Lower lobe of right lung (tissue), 2 donors: ENCODE measurements at places on chromosomes 13 and 19. TPM values are rescaled to one million over a fixed set of nuclear protein-coding genes. Genes with fewer than 3 reads are reported as not detected.

The NFIX gene
- total RNA-seq, result 146 TPM

The HIPK4 gene
- 0.21 TPM for total RNA-seq

The JAK3 gene
- 15.9 TPM for total RNA-seq

The GFY gene
- not detected for total RNA-seq

The ICAM4 gene
- total RNA-seq, result 10.0 TPM

DNA sequence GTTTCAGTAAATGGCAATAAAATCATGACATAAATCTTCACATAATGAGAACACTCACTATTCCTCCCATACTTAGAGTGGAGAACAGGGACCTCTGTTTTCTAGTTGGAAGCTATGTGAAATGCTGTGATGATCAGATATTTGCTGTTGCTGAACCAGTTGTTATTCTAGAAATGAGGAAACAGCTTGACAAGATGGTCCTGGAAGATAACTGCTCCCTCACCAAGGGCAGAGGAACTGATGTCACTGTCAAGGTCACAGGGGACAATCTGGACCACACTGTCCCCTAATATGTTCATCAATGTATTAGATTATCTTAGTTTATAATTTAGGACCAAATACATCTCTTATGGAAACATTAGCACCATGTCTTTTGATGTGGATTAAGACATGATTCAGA lies 1173.3 kb downstream of the PCDH17 start:
- no peaks in the 10 kb centered on the region for H3K27me3 ChIP-seq
- no peaks in the 10 kb centered on the region for H3K4me1 ChIP-seq
- no peak for DNase-seq
- no peaks in the 10 kb centered on the region for H3K36me3 ChIP-seq
- H3K27ac ChIP-seq, result no peak overlapping the region

DNA sequence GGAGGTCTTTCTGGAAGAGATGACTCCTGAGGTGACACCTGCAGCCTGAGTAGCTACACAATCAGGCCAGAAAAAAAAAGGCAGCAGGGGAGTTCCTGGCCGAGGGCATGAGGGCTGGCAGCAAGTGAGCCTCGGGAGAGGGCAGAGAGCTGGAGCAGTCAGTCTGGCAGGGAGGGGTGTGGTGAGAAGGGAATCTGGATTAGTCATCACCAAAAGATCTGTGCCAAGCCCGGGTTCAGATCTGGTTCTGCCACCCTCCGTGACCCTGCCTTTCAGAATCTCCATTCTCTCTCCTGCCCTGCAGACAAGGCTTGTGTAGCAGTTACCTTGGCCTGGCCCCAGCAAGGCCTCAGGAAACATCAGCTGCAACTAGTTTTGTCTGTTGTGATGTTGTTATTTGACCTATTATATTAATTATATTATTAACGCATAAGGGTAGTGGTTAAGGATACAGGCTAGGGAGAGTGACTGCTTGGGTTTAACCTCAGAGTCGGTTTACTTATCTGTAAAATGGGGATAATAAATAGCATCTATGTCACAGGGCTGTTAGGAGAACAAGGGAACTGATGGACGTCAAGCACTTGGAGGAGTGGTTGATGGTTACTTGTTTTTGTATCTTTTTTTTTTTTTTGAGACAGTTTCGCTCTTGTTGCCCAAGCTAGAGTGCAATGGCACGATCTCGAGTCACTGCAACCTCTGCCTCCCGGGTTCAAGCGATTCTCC lies 2.7 kb upstream of the CAPNS1 start:
- H3K36me3 ChIP-seq, result peaks cover 8% of the 10 kb centered on the region
- no peaks in the 10 kb centered on the region for H3K27me3 ChIP-seq
- peaks cover 38% of the 10 kb centered on the region for H3K4me1 ChIP-seq
- H3K4me3 ChIP-seq, result no peak overlapping the region
- peak; percentile 72 for DNase-seq

DNA sequence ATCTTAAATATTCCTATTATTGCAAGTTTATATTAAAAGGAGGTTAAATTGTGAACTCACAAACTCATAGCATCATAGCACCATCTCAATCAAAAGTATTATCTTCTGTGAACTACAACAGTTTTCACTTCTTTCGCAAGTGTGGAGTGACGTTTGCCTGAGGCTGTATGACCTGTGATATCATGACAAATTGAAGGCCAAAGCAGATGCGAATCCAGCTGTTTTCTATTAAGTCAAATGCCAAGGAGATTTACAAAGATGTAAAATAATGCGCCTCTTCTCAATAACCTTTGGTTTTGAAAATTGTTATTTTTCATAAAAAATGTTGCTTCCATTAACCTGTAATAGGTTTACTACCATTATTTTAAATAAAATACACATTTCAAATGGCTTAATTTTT lies 7.6 kb upstream of the PEG3 start:
- no peak overlapping the region for H3K27ac ChIP-seq
- H3K4me1 ChIP-seq, result no peaks in the 10 kb centered on the region
- H3K4me3 ChIP-seq, result no peak overlapping the region
- DNase-seq, result no peak

GRCh38 chr19:23145617-23146415 lies 29.0 kb downstream of the ZNF730 start:
- H3K27me3 ChIP-seq, result no peaks in the 10 kb centered on the region
- no peaks in the 10 kb centered on the region for H3K36me3 ChIP-seq
- H3K4me1 ChIP-seq, result no peaks in the 10 kb centered on the region
- DNase-seq, result no peak
- H3K27ac ChIP-seq, result no peak overlapping the region
- no peak overlapping the region for H3K4me3 ChIP-seq

GRCh38 chr13:112238436-112238995 lies 137.6 kb upstream of the SPACA7 start:
- peaks cover 7% of the 10 kb centered on the region for H3K27me3 ChIP-seq
- no peaks in the 10 kb centered on the region for H3K36me3 ChIP-seq
- H3K4me1 ChIP-seq, result no peaks in the 10 kb centered on the region
- H3K4me3 ChIP-seq, result no peak overlapping the region
- DNase-seq, result no peak

DNA sequence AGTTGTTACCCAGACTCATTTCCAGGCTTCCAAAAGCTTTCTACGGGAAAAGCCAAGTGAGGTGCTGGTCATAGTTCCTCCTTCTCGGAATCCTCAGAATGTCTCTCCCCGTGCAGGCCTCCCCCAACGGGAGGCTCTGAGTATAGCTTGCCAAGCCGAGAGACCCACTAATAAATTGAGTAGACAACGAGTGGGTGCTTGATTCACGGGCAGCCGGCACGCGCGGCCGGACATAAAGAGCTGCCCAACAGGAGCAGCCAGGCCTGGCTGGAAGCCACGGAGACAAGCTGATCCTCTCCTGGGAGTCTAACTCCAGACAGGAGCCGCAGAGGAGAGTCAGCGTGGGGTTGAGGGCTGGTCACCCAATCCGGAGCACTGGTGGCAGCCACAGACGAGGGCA lies 43.4 kb upstream of the MEDAG start:
- H3K4me1 ChIP-seq, result peaks cover 20% of the 10 kb centered on the region
- peak; percentile 56 for DNase-seq
- no peak overlapping the region for H3K27ac ChIP-seq
- H3K36me3 ChIP-seq, result no peaks in the 10 kb centered on the region
- H3K4me3 ChIP-seq, result no peak overlapping the region

- no peak overlapping the region for H3K27ac ChIP-seq
- peaks cover 93% of the 10 kb centered on the region for H3K36me3 ChIP-seq
- no peaks in the 10 kb centered on the region for H3K27me3 ChIP-seq
- H3K4me3 ChIP-seq, result no peak overlapping the region
- no peak for DNase-seq
These were observed 75.0 kb upstream of the SLC15A1 start for GRCh38 chr13:98827449-98827848.

DNA sequence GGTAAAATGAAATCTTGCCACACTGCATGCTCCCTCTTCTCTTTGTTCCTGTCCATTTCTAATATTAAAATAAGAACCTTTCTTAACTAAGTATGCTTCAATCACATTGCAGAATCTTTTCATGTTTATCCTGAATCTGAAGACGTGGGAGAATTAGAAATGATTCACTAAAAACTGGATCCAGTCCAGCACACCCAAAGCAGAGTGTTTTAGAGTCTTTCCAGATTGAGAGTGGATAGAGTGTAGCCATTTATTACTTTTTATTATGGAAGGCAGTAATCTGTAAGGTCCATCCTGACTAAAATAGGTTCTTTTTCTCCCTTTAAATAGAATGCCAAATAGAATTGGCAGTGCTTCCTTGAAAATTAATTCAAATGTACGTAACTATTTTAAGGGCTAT lies 453.5 kb downstream of the TDRD3 start:
- H3K4me3 ChIP-seq, result no peak overlapping the region
- H3K4me1 ChIP-seq, result no peaks in the 10 kb centered on the region
- no peaks in the 10 kb centered on the region for H3K27me3 ChIP-seq
- no peak for DNase-seq
- H3K27ac ChIP-seq, result no peak overlapping the region
- no peaks in the 10 kb centered on the region for H3K36me3 ChIP-seq

DNA sequence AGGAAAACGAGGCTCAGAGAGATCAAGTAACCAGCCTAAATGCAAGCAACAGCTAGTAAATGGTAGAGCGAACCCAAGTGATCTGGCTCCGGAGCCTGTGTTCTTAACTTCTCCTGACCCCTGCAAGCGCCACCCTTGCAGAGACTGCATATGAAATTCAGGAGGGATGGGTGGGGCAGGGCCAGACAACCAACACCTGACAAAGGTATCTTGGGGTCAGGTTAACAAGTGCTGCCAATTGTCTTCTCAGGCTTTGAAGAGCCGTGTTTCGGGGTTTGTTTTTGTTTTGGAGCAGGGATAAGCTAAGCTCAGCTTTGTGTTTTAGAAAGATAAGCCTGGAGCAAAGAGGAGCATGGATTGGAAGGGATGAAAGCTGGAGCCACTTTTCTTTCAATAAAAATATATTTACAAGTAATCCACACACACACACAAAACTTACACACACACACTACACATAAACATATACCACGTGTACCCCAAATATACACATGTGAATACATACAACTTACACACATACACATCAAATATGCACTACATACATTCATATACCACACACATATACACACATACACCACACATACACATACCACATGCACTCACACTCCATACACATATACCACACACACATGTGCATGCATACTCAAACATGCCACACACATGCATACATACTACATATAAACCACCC lies 722.0 kb downstream of the DIAPH3 start:
- no peak overlapping the region for H3K4me3 ChIP-seq
- no peaks in the 10 kb centered on the region for H3K27me3 ChIP-seq
- H3K4me1 ChIP-seq, result no peaks in the 10 kb centered on the region
- H3K36me3 ChIP-seq, result no peaks in the 10 kb centered on the region
- no peak overlapping the region for H3K27ac ChIP-seq
- no peak for DNase-seq

GRCh38 chr13:31072041-31072440 lies 89.7 kb downstream of the HSPH1 start:
- no peaks in the 10 kb centered on the region for H3K36me3 ChIP-seq
- H3K4me3 ChIP-seq, result no peak overlapping the region
- no peak for DNase-seq
- no peaks in the 10 kb centered on the region for H3K4me1 ChIP-seq
- no peak overlapping the region for H3K27ac ChIP-seq

DNA sequence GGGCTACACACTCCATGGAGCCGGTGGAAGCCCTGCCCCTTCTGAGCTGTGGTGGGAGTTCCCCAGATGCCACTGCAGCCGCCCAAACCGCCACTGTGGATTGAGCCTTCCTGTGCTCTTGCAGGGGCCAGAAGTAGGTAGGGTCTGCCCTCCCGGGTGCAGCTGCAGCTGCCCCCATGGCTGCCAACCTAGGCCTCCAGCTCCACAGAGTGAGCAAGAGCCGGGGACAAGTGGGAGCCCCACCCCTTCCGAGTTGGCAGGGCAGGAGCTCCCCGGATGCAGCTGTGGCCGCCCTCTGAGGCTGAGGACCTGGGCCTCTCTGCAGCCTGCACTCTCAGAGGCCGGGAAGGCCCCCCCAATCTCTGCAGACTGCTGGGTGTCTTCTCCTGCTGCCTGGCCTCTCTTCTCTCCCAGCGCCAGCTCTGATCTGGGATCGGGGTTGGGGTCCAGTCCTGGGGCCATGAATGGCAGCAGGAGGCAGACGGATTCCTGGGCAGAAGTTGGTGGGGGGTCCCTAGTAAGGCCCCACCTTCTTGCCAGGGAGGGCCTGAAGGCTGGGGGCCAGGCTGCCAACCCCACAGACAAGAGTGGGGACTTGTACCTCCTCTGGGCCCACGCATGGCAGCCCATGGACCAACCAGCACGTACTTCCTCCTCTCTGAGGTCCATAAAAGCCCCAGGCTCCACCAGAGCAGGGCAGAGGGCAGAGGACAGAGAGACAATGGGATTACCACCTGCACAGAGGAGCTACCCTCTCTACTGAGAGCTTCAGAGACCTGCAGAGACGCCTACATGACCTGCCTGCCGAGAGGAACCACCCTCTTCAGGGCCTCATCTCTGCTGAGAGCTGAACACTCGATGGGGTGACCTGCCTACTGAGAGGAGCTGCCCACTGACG lies 28.9 kb downstream of the AP2S1 start:
- H3K4me3 ChIP-seq, result no peak overlapping the region
- no peaks in the 10 kb centered on the region for H3K27me3 ChIP-seq
- peak; percentile 61 for DNase-seq
- H3K36me3 ChIP-seq, result no peaks in the 10 kb centered on the region

DNA sequence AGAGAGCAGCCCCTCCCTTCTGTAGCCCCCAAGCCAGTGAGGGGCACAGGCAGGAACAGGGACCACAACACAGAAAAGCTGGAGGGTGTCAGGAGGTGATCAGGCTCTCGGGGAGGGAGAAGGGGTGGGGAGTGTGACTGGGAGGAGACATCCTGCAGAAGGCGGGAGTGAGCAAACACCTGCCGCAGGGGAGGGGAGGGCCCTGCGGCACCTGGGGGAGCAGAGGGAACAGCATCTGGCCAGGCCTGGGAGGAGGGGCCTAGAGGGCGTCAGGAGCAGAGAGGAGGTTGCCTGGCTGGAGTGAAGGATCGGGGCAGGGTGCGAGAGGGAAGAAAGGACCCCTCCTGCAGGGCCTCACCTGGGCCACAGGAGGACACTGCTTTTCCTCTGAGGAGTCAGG lies 4.2 kb downstream of the KLK3 start:
- H3K27ac ChIP-seq, result no peak overlapping the region
- no peaks in the 10 kb centered on the region for H3K4me1 ChIP-seq
- no peaks in the 10 kb centered on the region for H3K36me3 ChIP-seq
- no peak overlapping the region for H3K4me3 ChIP-seq

GRCh38 chr13:76879203-76879882 lies 6.9 kb downstream of the KCTD12 start:
- H3K4me1 ChIP-seq, result peaks cover 39% of the 10 kb centered on the region
- no peaks in the 10 kb centered on the region for H3K27me3 ChIP-seq
- peak; percentile 81 for DNase-seq
- H3K4me3 ChIP-seq, result peak overlapping the region; percentile 2

DNA sequence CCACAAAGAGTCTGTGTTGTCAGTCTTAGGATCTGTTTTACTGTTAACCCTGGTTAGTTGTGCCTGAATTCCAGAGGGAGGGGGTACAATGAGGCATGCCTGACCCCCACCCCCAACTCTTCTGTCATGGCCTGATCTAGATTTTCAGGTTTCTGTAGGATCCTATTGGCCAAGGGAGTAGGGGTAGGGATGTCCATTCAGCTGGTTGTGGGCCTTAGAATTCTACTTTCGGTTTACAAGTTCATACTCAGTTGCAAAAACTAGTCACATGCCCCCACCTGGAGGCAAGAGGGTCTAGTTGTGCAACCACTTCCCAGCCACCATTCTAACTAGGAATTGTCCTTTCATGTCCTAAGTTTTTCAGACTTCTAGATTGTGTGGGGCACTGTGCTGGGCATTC lies 94.3 kb upstream of the MBNL2 start:
- no peak for DNase-seq
